ENCODE measurements at places on chromosomes 7 and 10.
A peak's percentile ranks its signal among the peaks of the same experiment; 100 is the strongest.

DNA sequence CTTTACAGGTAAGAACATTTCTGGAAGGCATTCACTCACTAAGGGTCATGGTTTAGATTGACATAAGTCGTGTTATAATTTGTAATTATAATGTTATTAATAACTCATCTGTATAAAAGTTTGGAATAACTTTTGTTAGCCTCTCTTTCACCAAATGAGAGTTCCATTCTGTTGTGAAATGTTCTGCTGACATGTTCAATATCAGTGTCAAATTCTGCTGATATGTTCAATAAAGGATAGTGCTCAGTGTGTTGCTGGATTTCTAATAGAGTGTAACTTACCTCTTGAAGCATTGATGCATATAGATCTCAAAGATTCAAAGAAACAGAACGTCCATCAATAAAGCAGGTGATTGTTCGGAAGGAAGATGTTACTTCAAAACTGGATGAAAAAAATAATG lies 30.6 kb downstream of the ANLN start:
- no peak for DNase-seq

- no peak for DNase-seq
Measured at GRCh38 chr10:1577373-1577770, 160.0 kb downstream of the ADARB2 start.

DNA sequence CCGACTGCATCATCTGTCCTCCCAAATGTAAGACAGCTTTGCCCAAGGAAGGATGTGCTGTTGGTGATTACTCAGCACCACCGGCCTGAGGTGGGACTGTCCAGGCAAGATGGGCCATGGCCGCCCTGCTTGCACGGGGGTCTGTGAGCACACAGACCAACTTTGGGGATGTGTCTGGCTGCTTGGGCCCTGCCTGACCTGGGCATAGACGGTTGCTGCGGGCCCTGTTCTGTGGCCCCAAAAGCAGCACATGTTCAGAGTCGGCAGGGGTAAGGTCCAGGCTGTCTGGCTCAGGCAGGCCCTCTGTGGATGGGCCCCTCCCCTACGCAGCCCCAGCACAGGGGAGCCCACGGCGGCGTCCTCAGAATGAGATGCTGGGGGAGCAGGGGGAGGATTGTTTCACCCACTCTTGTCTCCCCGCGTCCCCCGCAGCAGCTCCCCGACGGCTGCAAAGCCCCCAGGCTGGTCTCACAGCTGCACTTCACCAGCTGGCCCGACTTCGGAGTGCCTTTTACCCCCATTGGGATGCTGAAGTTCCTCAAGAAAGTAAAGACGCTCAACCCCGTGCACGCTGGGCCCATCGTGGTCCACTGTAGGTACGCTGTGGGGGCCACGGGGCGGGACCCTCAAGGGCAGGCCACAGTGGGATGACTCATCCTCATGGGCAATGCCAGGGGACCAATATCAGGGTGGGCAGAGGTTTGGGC lies 58.4 kb downstream of the MKI67 start:
- no peak for DNase-seq

DNA sequence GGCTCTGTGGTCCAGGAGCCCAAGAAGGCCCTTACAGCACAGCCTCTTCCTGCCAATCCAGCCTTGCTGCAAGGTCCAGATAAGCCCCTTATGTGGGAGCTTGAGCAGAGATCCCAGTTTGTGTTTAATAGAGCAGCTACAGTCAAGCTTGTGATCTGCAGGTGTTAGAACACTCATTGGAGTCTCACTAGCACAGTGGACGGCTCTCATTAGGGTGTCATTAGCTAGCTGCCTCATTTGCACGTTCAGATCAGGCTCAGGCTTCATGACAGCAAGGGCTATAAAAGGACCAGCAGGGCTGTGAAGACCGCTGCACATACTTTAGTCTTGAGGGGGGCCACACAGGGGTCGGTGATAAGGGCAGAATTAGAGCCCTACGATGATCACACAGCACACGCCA lies 443.2 kb downstream of the RPS24 start:
- no peak for DNase-seq

DNA sequence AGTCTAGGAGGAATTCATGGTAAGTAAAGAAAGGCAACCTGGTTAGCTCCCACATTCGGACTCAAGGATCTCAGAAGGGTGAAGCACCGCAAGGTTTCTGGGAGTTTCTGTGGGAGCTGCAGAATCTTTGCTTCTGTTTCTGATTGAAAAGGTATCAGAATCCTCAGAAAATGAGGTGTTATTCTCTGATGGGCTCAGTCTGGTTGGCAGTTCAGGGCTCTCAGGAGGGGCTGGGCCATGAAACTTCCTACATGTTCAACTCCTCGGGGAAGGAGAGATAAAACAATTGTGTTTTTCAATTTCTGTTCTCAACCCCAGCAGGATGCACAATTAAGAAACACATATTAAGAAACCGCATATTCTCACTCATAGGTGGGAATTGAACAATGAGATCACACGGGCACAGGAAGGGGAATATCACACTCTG lies 9.1 kb downstream of the OR2A7 start:
- DNase-seq: no peak

GRCh38 chr10:85784792-85785191 lies 581.8 kb downstream of the GRID1 start:
- DNase-seq: no peak

- DNase-seq: no peak
Measured at GRCh38 chr7:13989949-13990305, 461 bp upstream of the ETV1 start.

GRCh38 chr7:2158331-2159175 lies 74.2 kb downstream of the MAD1L1 start:
- DNase-seq: no peak

DNA sequence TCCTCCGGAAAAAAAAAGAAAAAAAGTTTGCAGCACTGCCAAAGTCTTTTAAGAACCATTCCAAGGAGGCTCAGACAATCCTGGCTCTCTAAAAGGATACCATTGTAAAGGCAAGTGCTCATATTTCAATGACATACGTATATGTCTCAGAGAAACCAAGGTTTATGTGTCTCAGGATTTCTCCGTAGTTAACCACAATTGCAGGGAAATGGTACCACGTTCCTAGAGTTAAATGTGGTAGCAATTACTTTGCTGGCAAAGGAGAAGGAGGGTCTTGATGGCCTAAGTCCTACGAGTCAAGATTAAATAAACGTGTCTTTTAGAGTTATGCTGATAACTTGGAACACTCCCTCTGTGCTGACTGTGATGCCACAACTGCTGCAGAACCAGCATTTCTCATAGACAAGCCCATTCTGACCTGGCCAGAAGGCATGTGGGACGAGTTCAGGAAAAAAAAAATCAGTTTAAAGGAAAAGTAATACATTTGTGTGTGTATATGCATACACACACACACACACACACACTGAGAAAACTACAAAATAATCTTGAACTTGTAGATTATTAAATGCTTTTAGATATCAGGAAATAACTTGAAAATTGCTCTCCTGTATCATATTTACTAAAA lies 245.9 kb downstream of the FGFR2 start:
- DNase-seq: no peak

DNA sequence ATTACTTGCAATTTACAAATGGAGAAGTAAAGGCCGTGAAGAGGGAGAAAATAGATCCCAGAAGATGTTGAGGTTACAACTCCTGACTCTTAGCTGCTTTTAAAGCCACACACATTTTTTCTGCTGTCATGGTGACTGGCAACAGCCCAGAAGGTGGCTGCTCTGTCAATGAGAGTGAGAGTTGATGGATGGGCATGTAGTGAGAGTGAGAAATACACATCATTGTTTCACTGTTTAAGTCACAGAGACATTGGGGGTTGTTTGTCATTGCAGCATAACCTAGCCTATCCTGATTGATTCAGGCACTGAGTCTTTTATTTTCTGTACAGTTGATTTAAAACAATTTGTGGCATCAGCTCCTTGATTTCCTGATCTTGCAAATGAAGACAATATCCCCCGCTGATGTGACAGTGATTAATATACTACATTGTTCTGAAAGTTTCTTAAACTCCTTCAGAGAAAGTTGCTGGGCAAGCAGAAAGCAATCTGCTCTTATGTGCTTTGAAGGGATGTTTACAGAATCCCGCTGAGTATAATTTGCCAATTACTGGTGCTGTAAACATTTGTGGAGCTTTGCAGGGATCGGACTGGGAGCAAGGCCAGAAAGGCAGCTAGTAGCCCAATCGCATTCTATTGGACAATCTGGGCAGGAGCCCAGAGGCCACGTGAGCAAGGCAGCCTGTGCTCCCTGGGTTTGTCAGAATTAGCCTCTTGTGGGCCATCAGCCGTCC lies 229.6 kb downstream of the PRPF18 start:
- DNase-seq: no peak

GRCh38 chr7:22663357-22663718 lies 63.7 kb upstream of the IL6 start:
- DNase-seq: no peak

DNA sequence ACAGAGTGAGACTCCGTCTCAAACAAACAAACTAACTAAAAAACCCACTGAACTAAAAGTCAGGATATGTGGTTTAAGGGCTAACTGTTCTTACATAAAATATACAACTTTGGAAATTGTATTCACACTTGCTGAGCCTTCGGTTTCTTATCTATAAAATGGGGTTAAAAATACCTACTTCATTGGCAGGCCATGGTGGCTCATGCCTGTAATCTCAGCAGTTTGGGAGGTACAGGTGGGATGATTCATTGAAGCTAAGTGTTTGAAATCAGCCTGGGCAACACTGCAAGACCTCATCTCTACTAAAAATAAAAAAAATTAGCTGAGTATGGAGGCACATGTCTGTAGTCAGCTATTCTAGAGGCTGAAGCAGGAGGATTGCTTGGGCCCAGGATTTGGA lies 115.4 kb upstream of the KLF6 start:
- no peak for DNase-seq

GRCh38 chr7:123004931-123005330 lies 9.4 kb upstream of the TAS2R16 start:
- DNase-seq: no peak

- no peak for DNase-seq
Measured at GRCh38 chr7:70833726-70834125, 298.2 kb upstream of the GALNT17 start.

- DNase-seq: no peak
Measured at GRCh38 chr10:631266-631665, 58.2 kb downstream of the DIP2C start.

DNA sequence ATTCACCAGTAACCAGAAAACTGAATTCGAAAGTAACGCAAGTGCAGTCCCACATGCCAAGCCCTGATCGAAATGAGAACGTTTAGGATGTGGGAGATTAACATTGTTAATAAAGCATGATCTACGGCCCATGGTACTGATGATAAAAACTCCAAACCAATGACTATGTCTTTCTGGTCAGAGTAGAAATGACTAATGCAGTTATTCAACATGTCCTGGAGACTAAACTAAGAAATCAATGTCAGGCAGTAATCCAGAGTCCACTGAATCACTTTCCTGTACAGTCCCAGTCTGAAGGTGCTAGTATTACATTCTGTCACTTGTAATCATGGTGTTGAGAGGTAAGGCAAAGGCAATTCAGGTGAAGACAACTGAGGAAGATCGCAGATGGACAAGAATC lies 14.4 kb downstream of the NPSR1 start:
- no peak for DNase-seq

DNA sequence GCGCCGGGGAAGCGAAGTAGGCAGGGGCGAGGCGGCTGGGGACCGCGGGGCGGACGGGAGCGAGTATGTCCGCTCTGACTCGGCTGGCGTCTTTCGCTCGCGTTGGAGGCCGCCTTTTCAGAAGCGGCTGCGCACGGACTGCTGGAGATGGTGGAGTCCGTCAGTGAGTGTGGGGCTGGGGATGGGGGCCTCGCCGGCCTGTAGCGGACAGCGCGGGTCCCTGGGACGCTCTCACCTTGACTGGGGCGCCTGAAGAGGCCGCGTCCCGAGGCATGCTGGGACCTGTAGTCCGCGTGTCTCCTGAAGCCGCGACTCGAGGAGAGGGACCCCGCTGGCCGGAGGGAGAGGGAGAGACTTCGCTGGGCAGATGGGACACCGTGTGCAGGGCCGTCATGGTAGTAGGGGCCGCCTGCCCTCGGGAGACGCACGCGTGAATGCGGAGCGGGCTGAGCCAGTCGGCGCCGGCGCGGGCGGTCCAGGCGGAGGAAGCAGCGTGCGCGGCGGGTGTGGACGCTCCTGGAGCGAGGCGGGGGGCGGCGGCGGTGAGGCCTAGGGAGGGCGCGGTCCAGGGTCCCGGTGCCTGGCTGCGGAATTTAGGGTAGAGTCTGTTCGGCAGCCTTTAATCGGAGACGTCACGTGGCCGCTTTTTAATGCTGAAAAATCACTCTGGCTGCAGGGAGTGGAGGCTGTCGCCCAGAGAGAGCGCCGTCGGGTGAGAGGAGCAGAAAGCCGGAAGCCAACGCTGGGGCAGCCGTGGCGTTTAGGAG lies at the start of gene NDUFB2:
TSS of gene NDUFB2 (plus strand) at position 29 of the 767 bp plus-strand sequence. CDS start at position 66, 37 bp downstream.
- peak; percentile 48 for DNase-seq

- no peak for DNase-seq
Measured at GRCh38 chr7:88040694-88041093, 106.6 kb downstream of the ADAM22 start.

DNA sequence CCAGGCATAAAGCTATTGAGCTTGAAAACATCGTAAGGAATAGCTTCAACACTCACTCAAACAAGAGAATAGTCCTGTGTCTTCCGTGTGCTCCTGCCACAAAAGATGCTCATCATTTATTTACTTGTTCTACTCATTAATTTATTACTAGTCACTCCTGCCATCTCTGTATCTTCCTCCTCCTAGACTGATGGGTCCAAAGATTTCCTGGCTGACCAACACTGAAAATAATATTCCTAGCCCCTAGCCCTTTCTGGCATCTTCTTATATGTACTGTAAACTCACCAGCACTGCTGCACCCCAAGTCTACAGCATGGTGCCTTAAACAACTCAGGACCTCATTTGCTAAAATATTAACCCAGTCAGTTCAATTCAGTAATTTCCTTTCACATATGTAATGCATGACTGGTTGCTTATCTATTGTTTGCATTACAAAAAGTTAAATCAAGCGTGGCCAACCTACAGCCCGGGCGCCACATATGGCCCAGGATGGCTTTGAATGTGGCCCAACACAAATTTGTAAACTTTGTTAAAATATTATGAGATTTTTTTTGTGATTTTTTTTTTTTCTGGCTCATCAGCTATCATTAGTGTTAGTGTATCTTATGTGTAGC lies 86.7 kb upstream of the GSDME start:
- no peak for DNase-seq

DNA sequence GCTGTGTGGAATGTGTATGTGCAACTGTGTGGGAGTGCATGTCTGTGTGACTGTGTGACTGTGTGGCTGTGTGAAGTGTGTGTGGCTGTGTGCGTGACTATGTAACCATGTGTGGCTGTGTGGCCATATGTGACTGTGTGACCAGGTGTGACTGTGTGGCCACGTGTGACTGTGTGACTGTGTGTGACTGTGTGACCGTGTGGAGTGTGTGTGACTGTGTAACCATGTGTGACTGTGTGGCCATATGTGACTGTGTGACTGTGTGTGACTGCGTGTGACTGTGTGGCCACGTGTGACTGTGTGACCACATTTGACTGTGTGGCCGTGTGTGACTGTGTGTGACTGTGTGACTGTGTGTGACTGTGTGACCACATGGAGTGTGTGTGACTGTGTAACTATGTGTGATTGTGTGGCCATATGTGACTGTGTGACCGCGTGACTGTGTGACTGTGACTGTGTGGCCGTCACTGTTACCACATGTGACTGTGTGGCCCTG lies 502.9 kb downstream of the DNAJB6 start:
- no peak for DNase-seq
